ENCODE measurements at places on chromosomes 2 and 18. TPM values are rescaled to one million over a fixed set of nuclear protein-coding genes. Genes with fewer than 3 reads are reported as not detected.

Gene CERKL
- 0.20 TPM for total RNA-seq

Gene ZNF513
- total RNA-seq: 21.7 TPM

Gene OBSL1
- 9.9 TPM for total RNA-seq

Gene EPB41L5
- 21.6 TPM for total RNA-seq
